ENCODE measurements at places on chromosomes 2 and 18.
A peak's percentile ranks its signal among the peaks of the same experiment; 100 is the strongest.

DNA sequence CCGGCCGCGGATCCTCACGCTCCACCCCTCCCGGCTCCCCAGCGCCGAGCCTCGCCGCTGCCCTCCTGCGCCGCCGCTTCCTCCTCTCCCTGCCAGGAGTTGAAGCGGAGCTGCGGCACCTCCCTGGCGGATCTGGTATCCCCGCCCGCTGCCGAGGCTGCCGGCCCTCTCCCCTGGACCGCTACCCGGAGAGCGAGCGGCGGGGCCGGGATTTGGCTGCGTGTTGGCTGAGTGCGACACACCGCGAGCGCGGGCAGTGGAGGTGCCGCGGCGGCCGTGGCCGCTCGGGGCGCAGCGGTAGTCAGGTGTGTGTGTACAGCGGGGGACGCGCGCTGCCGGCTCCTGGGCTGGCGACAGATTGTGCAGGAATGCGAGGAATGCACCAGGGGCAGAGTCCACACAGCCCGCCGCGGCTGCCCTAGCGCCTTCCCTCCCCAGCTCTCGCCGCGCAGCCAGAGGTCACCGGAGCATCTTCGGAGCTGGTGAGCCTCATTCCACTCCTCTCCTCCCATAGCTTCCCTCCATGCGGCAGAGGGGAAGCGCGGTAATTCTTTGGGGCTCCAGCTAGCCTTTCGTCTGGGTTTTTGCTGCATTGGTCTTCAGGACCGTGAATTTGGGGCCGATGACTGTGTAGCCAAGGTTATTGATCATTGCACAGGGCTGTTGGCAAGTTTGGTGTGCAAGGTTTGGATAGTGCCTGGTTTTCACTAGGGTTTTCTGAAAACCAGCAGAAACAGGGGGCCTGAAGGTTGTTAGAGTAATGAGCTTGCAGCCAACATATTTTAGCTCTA, 1.3 kb downstream of the PKP4 start:
- peak; percentile 47 for DNase-seq

DNA sequence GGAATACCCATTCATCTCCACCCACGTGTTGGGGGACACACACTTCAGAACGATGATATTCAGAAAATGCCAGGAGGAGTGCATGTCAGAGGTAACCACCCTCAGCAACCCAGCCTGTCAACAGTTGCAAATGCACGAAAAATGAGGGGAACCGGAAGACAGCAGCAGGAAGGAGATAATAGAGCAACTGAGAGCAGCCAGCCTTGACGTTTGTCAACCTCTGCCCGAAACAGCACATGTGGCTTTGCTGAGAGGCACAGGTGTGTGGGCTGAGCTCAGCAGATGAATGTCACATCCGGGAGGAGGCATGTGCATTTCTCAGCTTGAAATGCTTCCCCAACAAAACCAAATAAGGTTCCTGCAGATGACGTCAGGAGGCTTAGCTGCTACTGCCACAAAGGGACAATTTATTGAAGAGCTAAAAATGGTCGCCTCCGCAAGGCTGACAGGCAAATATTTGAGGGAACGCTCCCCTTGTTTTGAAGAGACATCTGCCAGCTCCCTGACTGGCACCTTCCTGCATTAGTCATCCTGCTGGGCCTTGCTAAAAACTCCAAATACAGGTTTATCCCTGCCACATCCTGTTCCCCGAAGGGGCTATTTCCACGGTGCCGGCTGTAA, 419.0 kb downstream of the NBAS start:
- peak; percentile 10 for DNase-seq

DNA sequence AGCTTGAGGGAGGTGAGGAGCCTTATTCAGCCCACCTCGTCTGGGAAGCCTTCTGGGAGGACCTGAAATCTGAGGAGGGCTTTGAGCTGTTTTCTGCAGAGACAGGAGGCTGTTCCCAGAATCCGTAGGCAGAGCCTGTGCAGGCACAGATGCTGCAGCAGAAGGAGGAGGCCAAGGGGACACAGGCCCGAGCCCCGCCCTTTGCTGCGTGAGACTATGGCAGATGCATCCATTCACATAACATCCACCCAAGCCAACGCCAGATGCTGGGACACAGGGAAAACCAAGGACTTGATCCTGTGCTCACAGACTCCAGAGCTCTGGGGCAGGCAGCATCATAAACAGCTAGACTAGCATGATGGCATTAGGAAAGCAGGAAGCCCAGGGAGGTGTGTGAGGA, 98.2 kb downstream of the KCNF1 start:
- no peak for DNase-seq

DNA sequence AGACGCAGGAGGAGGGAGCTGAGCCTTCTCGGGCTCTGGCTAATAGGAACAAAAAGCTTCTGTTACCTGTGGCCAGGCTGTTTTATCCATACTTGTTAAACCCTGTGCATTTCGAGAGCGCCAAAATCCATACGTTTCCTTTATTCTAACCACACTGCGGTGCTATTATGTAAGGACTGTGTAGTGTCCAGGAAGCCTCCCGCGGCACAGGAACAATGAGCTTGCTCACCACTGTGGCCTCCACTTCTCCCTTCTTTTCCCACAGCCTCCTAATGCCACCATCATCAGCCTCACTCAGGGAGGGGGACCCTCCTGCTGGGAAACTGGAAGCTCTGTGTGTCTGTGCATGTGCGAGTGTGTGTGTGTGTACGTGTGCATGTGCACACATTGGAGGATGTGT, 268.5 kb downstream of the HAUS1 start:
- DNase-seq, result no peak

- no peak for DNase-seq
Measured at GRCh38 chr2:53234548-53234903, 533.1 kb upstream of the CHAC2 start.

DNA sequence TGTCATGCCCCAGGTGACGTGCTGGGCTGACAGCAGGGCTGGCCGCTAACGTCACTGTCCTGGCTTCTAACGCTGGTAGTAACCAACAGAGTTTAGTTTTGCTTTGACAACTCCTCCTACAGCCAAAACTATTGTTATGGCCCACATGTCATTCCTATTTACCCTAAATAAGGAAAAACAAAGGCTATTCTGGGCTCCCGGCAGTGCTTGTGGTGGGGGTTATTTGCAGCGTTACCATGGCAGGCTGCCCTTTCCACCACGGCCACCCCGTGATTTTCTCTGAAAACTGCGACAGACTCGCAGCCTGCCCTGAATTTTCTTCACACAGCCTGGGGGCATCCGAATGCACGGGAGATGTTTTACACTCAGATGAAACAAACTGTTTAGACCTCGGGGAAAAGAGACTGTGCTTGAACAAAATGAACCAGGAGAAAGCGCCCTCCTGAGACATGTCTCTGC, 115.2 kb downstream of the FAM210A start:
- no peak for DNase-seq

DNA sequence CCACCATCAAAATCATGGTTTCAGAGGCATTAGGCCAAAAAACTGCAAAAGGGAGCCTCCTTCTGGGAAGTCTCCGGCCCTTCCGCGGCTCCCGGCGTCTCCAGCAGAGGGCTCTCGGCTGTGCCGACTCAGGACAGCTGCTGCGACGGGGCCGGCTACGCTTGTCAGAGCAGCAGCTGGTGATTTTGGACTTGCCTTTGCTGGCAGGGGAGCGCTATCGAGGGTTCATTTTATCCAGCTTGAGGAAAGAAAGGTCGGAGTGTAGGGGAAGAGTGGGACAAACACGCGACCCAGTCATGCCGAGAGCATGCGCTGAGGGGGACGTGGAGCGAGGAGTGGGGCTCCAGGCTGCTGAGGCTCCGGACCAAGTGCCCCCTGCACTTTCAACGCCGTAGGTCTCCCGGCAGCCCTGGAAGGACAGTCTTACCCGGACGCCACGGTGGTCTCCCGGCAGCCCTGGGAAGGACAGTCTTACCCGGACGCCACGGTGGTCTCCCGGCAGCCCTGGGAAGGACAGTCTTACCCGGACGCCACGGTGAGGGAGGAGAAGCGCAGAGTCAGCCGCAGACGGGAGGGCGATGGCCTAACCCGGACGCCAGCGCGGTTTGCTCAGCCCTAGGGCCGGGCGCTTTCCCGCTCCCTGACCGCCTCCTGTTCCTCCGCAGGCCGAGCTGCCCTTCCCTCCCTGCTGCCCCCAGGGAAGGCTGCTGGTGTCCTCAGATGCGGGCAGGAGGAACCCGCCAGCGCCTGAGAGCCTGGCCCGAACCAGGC, 21.7 kb downstream of the DDX18 start:
- no peak for DNase-seq

DNA sequence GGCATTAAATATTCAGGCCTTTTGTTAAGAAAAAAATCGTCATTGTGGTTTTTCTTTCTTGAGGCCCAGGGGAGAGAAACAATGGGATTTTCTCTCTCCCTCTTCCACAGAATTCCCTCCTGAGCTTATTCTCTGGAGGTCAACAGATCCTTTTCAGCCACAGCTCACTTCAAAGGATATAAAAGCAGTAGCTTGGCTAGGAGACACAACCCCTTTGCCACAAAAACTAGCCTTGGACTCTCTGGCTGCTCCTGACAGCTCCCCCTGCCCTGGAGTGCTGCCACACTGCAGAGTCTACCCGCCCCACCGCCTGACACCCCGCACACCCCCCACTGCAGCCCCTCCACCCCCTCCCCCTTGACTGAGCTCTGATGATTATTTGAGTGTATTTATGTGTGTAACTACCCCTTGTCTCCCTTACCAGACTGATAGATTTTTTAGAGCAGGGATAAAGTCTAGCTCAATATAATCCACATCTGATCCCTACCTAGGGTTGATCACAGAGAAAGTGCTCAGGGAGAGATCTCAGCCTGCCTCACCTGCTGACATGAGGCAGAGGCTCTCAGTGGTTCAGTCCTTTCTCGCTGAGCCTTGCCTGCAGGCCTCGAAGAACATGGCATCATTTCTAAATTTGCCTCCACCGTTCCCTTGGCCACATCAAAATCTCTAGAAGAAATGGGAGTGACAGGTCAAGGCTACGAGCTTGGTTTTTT, 132.2 kb upstream of the SP5 start:
- no peak for DNase-seq

Data from activated T-helper 1 cell treated with anti-CD3 and anti-CD28 coated beads, Interleukin-2, amount 50 U/mL, for 16 hours (primary cell).